ENCODE measurements at places on chromosomes 13 and 19.

- DNase-seq, result peak; percentile 16
These were observed 26.8 kb upstream of the MTIF3 start for GRCh38 chr13:27476943-27477703.

DNA sequence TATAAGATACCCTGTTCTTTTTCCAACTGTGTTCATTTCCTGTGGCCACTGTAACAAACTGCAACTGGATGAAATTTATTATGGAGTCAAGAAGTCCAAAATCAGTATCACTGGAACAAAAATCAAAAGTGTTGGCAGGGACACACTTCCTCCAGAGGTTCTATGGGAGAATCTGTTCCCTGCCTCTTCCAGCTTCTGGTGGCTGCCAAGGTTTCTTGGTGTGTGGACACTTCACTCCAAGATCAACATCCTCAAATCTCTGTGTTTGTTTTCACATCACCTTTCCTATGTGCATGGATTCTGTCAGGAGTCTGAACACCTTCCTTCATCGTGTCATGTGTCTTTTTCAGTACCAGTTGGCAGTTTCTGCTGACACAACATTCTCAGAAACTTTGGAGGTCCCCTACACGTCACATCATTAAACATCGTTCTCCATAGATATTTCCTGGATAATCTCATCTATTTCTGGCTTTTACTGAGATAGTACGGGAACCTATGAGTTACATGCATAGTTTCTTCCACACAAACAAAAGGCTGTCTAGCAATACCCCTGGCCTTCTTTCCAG, 15.2 kb upstream of the EFNB2 start:
- DNase-seq, result no peak

DNA sequence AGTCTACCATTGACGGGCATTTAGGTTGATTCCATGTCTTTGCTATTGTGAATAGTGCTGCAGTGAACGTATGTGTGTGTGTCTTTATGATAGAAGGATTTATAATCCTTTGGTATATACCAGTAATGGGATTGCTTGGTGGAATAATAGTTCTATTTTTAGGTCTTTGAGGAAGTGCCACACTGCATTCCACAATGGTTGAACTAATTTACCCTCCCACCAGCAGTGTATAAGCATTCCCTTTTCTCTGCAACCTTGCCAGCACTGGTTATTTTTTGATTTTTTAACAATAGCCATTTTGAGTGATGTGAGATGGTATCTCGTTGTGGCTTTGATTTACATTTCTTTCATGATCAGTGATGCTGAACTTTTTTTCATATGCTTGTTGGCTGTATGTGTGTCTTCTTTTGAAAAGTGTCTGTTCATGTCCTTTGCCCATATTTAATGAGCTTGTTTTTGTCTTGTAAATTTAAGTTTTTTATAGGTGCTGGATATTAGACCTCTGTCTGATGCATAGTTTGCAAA, 37.5 kb downstream of the RFC3 start:
- no peak for DNase-seq

- no peak for DNase-seq
These were observed 26.5 kb downstream of the LTBP4 start for GRCh38 chr19:40627486-40628279.

GRCh38 chr13:101303521-101303920, 112.8 kb downstream of the NALCN start:
- DNase-seq, result no peak

DNA sequence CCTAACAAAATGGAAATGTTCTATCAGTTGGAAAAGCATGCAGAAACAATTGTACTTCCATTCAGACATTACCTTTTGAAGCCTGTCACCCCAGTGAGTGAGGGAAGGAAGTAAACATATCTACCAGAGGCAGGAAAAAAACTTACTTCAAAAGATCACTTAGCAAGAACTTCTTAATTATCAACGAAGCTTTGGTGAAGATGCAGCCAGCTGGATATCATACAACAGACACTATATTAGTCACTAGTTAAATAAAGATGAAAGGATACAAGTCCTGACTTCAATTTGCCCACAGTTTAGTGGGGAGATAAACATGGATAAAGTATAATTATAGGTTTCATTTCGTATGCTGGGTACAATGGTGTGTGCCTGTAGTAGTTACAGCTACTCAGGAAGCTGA, 148.8 kb downstream of the TNFRSF19 start:
- no peak for DNase-seq

- DNase-seq, result peak; percentile 14
These were observed at the start of gene HOOK2 for GRCh38 chr19:12774588-12775555. Gene HOOK2, minus strand, starts transcription at chr19:12775552. Its CDS starts 103 bp downstream, at chr19:12775449.

DNA sequence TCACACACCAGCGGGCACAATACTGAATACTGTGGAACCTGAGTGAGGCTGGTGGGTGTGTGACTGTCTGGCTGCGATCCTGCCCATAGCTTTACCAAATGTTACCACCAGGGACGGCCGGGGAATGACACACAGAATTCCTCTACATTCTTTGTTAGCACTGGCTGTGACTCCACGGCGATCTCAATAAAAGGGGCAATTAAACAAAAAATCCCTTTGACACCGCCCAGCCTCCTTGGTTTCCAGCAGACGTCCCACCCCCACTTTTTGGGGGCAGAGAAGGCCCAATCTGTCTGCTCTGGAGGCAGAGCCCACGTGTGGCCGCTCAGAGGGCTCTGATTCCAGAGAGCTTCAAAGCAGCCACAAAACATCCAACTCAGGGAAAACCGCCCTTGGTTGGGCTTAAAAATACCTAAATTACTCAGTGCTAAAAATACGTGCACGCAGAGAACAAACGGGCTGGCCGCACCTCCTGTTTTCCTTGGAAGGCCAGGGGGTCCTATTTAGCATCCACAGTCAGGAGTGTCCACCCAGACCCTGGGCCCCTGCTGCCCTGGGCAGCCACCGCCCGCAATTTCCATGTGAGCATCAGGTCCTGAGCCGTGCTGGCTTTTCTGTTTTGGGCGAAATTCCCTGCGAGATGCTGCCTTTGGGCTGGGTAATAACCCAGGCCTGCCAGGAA, 47.8 kb downstream of the GADD45B start:
- no peak for DNase-seq

- DNase-seq, result no peak
These were observed 10.8 kb downstream of the CLN5 start for GRCh38 chr13:77002590-77003190.

DNA sequence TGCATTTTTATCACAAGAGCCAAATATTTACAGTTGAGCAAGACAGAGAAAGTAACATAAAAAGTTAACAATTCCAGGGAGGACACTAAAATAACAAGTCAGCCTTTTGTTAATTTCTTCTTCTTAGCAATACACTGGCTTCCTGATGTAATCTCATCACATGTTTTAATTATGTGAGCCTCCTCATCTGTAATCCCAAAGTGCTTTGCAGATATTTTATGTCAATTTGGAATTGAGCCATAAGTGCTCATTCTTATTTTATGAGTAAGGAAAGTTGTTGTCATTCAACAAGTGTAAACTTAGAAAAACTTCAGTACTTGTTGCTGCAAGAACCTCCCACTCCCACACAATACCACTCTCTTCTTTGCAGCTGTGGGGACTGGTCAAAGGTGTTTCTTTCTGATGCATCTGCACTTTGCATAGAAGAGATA, 223.6 kb downstream of the GPC6 start:
- no peak for DNase-seq

DNA sequence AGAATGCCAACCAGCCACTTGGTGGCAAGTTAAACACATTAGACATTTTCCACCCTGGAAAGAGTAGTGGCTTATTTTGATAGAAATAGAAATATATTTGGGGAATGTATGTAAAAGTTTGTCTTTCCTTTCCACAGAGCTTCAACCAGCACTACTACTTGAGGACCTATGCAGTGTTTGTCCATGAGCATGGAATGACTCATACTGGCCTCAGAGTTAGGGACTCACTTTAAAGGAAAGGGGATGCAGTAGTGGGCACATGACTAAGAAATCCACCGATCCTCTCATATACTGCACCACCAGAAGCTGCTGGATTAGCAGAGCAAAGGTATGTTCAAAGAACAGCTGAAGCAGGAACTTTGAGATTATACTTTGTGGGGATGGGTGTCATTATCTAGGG, 62.6 kb downstream of the LACC1 start:
- no peak for DNase-seq

GRCh38 chr13:94195715-94196114, 283.8 kb downstream of the DCT start:
- no peak for DNase-seq

GRCh38 chr13:49348751-49349150, 95.1 kb downstream of the CAB39L start:
- no peak for DNase-seq

GRCh38 chr19:41327076-41327575, 17.2 kb downstream of the CCDC97 start:
- DNase-seq, result no peak

GRCh38 chr19:29524912-29525831, 622 bp upstream of the VSTM2B start:
- no peak for DNase-seq

- DNase-seq, result no peak
These were observed 50.7 kb upstream of the MCF2L start for GRCh38 chr13:112918266-112918665.

DNA sequence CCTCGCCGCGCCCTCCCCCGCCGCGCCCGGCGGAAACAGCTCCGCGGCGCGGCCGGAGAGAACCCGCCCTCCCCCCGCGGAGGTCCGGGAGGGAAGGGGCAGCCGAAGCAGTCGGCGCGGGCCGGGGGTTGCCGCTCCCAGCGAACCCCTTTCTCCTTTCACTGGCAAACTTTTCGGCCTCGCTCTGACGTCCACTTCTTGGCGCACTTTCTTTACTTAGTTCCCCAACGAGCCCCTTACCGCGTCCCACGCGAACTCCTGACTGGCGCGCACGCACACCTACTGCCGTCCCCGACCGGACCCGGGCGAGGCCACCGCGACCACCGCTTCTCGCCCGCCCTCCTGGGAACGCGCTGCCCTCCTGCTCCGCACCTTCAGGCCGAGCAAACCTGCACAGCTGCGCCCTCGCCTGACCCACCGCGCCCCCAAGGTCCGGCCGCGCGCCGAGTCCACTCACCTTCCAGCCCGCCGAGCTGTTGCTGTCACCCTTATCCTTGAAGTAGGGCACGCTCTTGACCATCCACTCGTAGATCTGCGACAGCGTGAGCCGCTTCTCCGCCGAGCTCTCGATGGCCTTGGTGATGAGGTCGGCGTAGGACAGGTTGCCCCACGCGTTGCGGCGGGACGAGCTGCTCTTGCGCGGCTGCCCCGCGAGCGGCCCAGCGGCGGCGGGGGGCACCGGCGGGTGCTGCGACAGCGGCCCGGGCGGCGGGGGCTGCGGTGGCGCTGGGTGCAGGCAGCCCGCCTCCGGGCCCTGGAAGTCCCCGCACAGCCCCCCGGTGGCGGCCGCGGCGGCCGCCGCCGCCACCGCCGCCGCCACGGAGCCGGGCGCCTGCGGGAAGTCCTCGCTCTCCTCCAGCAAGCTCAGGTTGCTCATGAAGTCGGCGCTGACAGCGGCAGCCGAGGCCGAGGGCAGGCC, 1.1 kb downstream of the FOXO1 start:
- DNase-seq, result peak; percentile 47

DNA sequence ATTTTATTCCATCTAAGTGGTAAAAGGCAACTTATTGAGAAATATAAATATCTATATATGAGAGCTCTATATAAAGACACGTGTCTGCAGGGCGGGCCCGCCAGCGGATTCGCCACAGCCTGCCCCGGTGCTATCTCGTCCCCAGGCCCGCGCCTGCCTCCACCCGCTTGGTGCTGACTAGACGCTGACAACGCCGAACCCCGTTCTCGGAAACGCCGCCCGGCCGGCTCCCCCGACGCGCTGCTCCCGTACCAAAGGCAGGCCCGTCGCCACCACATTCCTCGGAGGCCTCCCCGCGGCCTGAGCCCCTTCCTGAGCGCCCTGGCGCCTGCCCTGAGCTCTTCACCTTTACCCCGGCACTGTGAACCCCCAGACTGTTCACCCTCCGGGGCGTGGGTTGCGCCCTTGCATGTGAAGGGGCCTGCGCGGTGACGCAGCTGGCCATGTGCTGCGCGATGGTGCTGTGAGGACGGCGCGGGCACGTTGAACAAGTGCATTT, 6.0 kb downstream of the PLEKHJ1 start:
- no peak for DNase-seq

DNA sequence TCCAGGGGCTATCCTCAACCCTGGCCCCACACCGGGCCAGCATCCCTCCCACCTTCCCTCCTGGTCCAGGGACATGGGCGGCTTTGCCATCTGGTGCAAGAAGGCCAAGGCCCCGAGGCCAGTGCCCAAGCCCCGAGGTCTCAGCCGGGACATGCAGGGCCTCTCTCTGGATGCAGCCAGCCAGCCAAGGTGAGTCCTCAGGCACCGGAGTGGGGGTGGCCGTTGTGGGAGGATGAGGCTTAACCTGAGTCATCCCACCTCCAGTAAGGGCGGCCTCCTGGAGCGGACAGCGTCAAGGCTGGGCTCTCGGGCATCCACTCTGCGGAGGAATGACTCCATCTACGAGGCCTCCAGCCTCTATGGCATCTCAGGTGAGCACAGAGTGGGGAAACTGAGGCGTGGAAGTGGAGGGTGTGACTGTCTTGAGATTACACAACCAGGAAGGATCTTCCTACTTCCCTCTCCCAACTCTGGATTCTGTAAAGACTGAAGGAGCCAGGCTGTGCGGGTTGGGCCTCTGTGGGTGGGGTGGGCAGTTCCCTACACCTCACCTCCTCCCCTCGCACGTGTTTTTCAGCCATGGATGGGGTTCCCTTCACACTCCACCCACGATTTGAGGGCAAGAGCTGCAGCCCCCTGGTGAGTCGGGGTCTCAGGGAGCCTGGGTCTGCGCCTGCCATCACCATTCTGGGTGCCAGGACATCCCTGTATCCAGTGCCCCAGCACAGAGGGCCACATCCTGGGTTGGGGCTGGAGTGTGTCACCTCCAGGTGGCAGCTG, 3.8 kb downstream of the MVB12A start:
- DNase-seq, result no peak

DNA sequence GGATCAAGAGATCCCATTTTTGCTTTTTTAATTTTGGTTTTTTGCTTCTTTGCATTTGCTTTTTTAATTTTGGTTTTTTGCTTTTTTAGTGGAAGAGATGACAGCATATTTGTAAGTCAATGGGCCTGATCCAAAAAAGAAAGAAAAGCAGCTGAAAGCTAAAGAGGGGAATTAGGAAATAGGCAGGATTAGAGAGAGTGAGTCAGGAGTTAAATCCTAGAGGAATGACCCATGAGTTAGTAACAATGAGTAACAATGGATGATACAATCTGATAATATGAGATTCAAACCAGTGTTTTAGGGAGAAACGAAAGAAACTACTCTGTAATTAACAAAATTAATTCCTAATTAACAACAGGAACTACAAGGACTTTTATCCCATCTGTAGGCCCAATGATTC, 111.2 kb upstream of the SGCG start:
- no peak for DNase-seq

Measured in activated CD4-positive, alpha-beta T cell treated with anti-CD3 and anti-CD28 coated beads, Interleukin-2, Interleukin-6, amounts not matched to agents 100 ng/mL and 50 ng/mL, durations not matched to agents 16 hours and 8 hours (primary cell).